Ammon's horn (tissue), 1 donor: ENCODE measurements at places on chromosomes 5 and 9.

DNA sequence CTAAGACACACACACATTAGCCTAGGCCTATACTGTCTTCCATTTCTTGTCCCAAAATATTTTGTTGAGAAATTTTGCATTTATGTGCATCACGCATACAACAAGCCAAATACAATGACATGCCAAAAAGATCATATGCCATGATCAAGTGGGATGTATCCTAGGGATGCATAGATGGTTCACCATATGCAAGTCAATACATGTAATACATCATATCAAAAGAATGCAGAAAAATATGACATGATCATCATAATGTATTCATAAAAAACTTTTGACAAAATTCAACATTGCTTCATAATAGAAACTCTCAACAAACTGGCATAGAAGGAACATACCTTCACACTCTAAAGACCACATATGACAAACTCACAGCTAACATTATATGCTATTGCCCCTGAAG lies 5.8 kb upstream of the FAM81B start:
- DNase-seq: no peak

DNA sequence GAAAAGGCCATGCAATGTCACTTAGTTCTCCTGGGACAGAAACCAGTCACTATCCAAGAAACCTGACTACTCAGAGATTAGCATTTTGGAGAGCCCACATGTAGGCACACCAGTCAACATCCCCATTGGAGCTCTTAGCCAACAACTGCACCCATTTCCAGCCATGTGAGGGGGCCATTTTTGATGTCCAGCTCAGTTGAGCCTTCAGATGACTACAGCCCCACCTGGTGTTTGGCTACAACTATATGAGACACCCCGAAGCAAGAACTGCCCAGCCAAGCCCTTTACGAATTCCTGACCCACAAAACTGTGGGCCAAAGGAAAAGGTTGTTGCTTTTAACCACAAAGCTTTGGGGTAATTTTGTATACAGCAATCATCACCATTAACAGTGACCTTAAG lies 300.1 kb downstream of the ASTN2 start:
- DNase-seq: no peak

- DNase-seq: no peak
These were observed 328.2 kb downstream of the SLIT3 start for GRCh38 chr5:168972731-168973130.

DNA sequence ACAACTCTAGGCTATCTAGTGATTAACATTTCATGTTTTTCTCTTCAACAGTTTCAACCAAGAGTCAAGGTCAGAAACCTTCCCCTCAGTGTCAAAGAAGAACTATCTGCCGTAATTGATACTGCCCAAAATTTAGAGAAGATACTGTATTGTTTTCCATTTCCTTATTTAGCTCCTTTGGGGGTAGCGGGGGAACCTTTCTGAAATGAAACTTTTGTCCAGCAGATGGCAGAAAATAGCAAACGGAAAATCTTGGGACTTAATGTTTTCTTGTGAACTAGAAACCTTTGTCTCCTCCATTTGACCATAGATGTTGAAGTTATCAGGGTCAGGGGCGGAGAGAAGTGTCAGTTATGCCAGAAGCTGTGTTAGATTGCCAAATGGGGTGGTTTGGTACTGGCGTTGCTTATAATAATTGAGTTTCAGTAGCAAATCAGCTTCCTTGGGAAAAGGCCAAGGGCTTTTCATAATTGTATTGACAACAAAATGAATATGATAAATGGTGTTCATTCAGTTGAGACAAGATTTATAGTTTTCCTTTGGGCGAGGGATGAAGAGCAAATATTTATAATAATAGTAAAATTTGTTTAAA lies 101.7 kb upstream of the TLX3 start:
- peak; percentile 7 for DNase-seq

DNA sequence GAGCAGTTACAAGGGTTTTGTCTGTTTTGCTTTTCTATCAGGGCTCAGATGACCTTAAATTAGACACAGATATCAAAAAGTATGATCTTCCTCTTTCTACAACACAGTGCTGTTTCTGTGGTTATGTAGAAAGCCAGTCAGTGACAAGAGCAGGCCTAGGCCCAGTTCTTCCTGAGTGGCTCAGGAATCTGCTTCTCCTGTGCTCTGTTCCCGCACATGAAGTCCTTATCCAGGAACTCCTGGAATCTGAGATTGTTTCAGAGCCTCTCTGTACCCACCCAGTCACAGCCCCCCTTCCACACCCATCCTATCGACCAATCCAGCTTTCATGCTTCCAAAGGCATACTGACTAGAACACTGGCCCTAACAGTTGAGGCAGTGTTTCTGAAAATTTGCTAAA lies 40.4 kb upstream of the SMU1 start:
- no peak for DNase-seq

DNA sequence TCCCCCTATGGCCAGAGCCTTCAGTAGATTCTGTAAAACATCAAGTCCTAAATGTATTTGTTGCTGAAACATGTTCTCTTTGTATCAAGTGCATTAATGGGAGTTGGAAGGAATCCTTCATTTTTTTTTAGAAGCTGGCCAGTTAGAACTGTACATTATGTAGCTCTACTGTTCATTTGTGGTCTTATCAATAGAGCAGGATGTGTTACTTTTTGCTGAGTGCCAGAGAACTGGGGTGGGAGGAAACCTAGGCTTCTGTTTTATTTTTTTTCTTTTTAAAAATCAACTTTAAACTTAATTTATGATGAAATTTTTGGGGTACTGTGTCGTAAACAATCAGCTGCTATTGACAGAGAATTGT lies 5.1 kb downstream of the PIP5K1B start:
- DNase-seq: no peak

DNA sequence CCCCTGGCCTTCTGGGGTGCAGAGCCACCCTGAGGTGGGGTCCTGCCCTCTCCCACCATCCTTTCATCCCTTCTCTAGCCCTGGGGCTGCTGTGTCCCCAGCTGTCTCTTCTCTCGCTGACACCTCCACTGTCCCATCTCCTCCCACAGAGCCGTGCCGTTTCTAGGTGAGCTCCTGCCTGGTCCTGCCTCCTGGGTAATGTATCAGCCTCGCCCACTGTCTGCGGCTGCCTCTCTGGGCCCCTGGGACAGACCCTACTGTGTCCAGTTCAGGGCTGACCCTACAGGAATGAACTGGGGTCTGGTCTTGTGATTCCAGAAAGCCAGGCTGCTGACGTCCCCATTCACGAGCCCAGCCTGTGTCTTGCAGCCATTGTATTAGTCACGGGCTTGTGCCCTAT lies 4.1 kb downstream of the PAEP start:
- DNase-seq: no peak

- DNase-seq: no peak
These were observed 23.0 kb downstream of the INIP start for GRCh38 chr9:112694706-112695555.

DNA sequence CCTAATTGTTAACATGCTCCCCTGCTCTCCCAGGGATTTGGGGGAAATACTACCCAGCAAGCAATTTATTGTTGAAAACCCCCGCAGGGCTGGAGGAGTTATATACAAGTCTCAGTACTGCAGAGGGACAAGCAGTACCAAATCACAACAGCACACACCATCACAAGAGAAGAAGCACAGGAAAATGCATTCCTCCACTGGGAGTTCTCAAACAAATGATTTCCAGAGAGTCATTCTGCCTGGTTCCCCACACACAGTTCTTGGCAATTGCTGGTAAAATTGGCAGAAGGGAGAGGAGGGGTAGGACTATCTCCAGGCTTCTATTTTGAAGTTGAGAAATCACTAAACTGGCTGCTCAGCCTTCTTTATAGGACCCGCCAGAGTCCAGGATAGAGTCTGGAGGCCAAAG lies 16.8 kb downstream of the SIL1 start:
- peak; percentile 53 for DNase-seq

DNA sequence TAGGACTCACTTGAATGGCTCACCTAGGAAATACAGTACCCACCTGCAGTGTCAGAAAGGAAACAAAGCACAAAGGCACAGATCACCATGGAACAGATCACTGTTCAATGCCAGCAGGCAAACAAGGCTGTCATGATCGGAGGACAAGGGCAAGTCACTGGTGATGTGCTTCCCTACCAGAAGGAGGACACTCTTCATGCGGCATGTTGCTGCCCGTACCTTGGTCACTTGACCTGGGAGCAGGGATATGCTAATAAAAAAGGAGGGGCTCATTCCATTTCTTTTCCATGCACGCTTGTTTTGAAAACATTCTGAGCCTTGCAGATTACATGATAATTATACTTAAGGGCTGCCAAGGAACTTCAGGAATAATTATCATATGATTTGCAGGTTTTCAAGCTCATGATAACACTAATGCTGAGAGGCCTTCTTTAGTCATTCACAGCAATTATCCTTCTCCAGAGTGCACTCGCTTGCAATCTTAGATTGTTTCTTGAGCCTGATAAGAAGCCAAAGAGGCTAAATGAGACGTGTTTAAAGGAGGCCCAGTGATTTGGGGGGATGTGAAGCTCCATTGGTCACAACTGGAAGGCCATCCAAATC lies 36.1 kb upstream of the STARD4 start:
- DNase-seq: no peak

DNA sequence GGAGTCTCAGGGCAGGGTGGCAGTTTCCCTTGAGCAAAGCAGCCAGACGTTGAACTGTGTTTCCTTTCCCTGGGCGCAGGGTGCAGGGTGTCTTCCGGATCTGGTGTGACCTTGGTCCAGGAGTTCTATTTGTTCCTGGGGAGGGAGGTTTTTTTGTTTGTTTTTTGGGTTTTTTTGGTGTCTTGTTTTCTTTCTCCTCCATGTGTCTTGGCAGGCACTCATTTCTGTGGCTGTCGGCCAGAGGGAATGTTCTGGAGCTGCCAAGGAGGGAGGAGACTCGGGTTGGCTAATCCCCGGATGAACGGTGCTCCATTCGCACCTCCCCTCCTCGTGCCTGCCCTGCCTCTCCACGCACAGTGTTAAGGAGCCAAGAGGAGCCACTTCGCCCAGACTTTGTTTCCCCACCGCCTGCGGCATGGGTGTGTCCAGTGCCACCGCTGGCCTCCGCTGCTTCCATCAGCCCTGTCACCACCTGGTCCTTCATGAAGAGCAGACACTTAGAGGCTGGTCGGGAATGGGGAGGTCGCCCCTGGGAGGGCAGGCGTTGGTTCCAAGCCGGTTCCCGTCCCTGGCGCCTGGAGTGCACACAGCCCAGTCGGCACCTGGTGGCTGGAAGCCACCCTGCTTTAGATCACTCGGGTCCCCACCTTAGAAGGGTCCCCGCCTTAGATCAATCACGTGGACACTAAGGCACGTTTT lies 3.5 kb upstream of the PHYHD1 start:
- DNase-seq: peak; percentile 71

- no peak for DNase-seq
These were observed 31.0 kb downstream of the GADD45G start for GRCh38 chr9:89635816-89636215.

DNA sequence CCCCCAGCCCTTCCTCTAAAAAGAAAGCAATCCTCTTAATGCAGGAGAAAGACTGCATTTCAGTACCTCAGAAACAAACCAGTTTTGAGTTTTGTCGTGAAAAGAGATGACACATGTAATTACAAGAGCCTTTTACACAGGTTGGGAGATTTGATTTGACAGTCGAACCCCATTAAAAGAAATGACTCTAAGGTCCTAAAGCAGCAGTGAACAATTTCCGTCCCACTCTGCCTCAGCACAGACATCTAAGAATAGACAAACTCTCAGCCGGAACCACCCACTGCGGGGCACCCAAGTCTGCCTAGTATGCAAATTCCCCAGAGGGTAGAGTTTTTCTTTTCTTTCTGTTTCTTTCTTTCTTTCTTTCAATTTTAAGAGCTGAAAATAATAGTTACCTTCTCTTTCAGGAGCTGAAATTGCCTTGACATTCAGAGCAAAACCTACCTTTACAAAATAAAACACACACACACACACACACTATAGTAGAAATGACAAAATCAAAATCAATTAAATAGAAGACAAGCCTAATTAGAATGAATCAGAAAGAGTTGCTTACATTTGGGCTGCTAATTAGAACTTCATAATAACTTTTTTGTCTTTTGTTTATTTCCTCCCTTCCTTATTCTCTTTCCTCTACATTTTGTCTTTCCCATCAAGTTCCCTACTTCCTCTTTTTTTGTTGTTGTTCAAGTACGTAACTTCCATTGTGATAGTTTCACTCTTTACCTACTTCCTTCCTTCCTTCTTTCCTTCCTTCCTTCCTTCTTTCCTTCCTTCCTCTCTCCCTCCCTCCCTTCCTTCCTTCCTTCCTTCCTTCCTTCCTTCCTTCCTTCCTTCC lies 65.1 kb downstream of the BASP1 start:
- peak; percentile 57 for DNase-seq

DNA sequence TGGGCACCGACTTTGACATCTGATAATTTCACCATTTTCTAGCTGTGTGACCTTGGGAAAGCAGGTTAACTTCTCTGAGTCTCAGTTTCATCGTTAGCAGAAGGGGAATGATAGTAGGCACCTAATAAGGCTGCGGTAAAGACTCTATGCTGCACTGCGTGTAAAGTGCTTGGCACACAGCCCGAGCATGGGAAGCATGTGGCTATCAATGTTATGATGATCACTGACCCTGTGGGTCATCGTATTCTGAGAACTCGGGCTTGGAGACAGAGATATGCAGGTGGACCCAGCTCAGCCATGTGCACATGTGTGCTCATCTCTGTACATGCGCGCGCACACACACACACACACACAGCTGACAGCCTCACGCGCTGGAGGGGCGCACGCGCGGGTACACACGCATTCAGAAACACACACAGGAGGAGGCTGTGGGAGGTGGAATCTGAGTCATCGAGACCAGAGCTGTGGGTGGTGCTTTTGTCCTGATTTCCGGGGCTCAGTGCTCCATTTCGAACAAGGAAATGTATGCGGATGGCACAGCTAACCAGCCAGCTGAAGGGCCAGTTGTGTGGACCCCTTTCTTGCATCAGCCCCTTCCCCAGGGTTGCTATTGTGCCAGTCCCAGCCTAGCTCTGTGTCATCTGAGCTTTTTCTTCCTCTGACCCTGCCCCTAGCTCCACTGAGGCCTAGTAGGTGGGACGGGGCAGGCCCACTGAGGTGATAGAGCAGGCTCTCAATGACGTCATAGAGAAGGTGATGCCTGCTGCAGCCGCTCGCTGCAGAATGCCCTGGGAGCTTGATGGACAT lies 11.1 kb upstream of the ARAP3 start:
- peak; percentile 78 for DNase-seq

DNA sequence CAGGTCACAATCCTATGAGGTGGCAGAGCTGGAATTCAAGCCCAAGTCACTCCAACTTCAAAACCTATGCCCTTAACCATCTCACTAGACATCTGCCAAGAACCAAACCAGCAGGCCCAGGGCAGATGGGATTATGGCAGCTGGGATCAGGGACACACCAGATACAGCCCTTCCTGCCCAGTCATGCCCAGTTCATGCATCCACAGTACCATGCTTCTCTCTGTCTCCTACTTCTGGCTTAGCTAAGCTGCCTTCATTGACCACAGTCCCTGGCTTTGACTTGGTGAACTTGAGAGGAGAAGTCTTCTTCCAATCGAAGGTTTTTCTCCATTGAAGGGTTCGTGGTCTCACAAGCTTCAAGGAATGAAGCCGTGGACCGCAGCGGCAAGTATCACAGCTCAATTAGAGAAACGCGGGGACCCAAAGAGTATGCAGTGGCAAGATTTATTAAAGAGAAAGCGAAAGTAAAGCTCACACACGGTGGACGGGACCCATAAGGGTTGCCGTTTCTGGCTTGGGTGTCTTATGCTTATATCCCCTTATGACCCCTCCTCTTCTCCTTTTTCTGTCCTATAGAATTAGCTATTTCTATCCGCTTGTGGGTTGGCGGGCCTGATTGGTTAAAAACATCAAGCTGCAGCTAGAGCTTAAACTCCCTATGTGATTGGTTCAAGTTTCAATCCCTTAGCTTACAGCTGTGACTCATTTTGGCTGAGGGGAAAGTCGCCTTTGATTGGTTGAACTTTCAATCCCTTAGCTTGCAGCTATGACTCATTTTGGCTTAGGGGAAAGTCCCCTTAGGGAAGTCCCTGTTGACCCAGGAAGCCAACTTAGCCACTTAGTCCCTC lies 101.2 kb downstream of the TRIM36 start:
- no peak for DNase-seq
